ENCODE measurements at places on chromosomes 1 and 21.

DNA sequence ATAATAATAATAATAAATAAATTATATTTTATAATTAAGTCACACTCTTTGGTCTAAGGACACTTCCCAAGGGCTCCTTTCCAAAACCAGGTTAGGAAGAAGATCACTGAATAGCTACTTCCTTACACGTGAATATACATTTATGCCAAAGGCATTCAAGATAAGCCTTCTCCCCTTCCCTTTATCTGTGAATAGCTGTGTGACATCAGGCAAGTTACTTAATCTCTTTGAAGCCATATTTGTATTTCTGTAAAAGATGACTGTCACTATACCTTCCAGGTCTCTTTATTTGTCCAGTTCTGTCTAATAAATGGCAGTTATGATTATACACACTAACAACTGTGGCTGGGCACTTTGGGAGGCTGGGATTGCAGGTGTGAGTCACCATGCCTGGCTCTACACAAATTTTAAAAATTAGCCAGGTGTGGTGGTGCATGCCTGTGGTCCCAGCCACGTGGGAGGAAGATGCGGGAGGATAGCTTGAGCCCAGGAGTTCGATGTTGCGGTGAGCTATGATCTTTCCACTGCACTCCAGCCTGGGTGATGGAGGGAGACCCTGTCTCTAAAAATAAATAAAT is 5.5 kb upstream of the RNF11 start:
- DNase-seq: no peak

DNA sequence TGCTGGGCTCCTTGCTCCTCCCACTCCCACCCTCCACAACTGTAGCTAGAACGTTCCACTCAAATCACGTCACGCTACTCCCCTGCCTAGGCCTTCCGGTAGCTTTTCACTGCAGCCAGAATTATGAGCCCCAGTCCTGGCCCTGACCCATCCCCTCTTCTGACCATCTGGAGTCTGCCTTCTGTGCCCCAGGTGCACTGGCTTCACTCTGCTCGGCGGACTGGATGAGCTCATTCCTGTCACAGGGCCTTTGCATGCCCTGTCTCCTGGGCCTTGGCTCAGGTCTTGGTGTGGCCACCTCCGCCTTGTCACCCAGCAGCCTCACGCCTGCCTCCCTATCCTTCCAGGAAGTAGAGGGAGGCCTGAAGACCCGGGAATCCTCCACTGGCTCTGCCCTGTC is 62.5 kb upstream of the ACTL8 start:
- no peak for DNase-seq

GRCh38 chr1:197745911-197746310 is 29.4 kb downstream of the DENND1B start:
- DNase-seq: no peak

GRCh38 chr1:166905136-166905535 is 29.1 kb upstream of the TADA1 start:
- no peak for DNase-seq

- peak; percentile 61 for DNase-seq
These were observed 187.6 kb upstream of the NRIP1 start for GRCh38 chr21:15252431-15252830.

GRCh38 chr1:100354971-100355394 is 2.7 kb downstream of the CDC14A start:
- no peak for DNase-seq

GRCh38 chr1:203085528-203086406 is at the start of gene MYOG:
MYOG (minus strand) TSS chr1:203086012; CDS start chr1:203085961, 51 bp downstream.
- no peak for DNase-seq

- DNase-seq: no peak
These were observed 72.5 kb downstream of the RRAGC start for GRCh38 chr1:38787041-38787440.

DNA sequence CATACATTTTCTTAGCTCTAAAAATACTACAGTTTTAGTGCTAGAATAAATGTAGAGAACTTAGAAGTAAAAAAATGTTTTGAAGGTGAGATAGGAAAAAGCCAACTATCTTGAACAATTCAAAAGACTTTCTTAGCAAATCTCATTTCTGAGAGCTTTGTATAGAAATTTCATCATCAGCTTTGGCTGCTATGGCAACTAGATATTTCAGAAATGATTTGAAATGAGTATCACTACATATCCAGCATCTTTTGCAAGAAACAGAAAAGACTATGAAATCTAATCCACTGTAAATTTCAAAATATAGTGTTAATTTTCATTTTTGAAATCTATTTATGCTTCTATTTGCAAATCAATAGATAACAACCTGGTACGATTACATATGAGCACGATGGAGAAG is 57.7 kb downstream of the RGS7 start:
- DNase-seq: no peak

- no peak for DNase-seq
These were observed 94.7 kb downstream of the DMRTA2 start for GRCh38 chr1:50328552-50328951.

Data from GDM1 (cell line).